Endothelial cell of umbilical vein (primary cell): ENCODE measurements at places on chromosomes 16 and 17. TPM values are rescaled to one million over a fixed set of nuclear protein-coding genes. Genes with fewer than 3 reads are reported as not detected.

Gene SLC52A1
- not detected in 2 replicates for total RNA-seq

Gene ABCA6
- total RNA-seq, result 16.8 and 30.5 TPM in 2 replicates

Gene GINS2
- 24.1 and 26.7 TPM in 2 replicates for total RNA-seq

DNA sequence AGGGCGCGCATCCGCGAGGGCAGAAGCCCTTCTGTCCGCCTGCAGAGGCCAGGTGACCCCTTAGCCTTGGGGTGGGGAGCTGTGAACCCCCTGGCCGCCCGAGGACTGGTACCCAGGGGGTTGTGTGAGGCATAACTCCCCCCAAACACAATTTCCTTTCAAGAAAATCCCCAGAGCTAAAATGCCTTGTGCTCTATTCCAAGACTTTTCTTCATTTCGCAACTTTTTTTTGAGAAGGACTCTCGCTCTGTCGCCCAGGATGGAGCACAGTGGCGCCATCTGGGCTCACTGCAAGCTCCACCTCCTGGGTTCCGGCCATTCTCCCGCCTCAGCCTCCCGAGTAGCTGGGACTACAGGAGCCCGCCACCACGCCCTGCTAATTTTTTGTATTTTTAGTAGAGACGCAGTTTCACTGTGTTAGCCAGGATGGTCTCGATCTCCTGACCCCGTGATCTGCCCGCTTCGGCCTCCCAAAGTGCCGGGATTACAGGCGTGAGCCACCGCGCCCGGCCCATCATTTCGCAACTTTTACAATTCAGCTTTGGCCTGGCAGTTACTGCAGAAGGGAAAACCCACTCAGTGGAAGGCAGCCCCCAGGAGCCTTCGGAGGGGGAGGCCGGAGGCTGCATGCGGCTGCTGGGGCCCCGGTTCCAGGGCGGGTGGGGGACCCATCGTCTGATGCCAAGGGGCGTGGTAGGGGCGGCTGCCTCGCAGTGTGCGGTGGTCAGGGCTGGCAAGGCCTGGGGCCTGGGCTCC is 963 bp upstream of the APRT start:
- DNase-seq, result no peak
- peak overlapping the region; percentile 42 for H3K4me3 ChIP-seq
- no peaks in the 10 kb centered on the region for H3K27me3 ChIP-seq
- peaks cover 17% of the 10 kb centered on the region for H3K4me1 ChIP-seq
- H3K36me3 ChIP-seq, result peaks cover 12% of the 10 kb centered on the region

DNA sequence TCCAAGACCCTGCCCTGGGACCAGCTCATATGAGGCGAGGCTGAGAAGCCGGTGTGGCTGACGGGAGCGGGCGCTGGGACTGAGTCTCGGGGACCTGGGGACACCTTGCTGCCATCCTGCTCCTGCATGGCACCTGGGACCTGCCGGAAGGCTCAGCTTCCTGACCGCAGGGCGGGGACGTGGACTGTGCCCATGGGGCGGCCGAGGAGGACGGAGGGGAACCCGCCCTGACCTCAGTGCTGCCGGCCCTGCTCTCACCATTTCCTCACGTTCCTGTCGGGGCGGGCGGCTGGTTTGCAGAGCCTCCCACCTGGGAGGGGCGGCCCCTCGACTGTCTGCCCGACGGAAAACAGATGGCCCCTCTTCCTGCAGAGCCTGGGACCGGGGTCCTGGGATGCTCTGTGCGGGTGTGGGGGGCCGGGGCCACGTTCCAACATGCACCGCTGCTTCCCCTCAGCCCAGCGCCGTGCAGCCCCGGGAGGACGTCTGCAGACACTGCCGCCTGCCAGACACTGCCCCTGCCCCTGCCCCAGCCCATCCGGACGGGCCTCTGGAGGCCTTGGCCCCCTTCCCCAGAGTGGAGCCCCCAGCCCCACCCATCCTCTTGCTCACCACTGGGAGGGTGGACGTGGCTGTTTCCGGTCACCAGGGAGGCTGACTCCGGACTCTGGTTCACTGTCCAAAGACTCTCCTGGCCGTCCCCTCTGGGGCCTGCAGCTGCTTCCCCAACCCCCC is 43.9 kb upstream of the SSTR5 start:
- no peaks in the 10 kb centered on the region for H3K4me1 ChIP-seq
- H3K36me3 ChIP-seq, result no peaks in the 10 kb centered on the region
- no peak overlapping the region for H3K4me3 ChIP-seq
- H3K27me3 ChIP-seq, result peaks cover 4% of the 10 kb centered on the region
- no peak for DNase-seq
- H3K27ac ChIP-seq, result no peak overlapping the region

Gene CDK5R1
- 3.9 and 6.1 TPM in 2 replicates for total RNA-seq

Gene NPLOC4
- total RNA-seq, result 150 and 160 TPM in 2 replicates

Gene PIRT
- not detected in 2 replicates for total RNA-seq

- no peak overlapping the region for H3K4me3 ChIP-seq
- H3K27ac ChIP-seq, result no peak overlapping the region
- no peak for DNase-seq
- H3K4me1 ChIP-seq, result peaks cover 13% of the 10 kb centered on the region
Observed at GRCh38 chr16:67392301-67393059, 818 bp downstream of the TPPP3 start.

DNA sequence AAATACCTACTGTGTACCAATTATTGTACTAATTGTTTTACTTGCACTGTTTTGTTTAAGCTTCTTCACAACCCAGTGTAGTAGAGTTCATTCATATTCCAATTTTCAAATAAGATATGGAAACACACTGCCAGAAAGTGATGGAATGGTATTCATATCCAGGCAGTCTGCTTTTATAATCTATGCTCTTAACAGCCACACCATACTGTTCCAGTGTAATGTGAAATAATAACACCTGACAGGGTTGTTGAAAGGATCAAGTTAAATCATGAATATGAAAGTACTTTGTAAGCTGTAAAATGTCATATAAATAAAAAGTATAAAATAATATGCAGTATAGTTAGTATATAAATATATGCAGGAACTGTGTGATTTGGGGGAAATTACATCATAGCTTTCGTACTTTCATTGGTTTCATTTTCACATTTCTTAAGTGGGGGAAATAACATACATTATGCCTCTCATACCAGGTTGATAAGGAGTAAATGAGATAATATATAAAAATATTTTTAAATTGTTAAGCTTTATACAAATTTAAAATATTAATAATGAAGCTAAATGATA is 230.8 kb downstream of the TANC2 start:
- DNase-seq, result peak; percentile 54
- peak overlapping the region; percentile 48 for H3K4me3 ChIP-seq
- H3K27me3 ChIP-seq, result no peaks in the 10 kb centered on the region
- H3K27ac ChIP-seq, result no peak overlapping the region
